ENCODE measurements at places on chromosomes 5 and 9. TPM values are rescaled to one million over a fixed set of nuclear protein-coding genes. Genes with fewer than 3 reads are reported as not detected.

The TMEM252 gene
- not detected for total RNA-seq

The ARSI gene
- total RNA-seq: not detected

The SPEF2 gene
- total RNA-seq: 8.9 TPM

The GFRA3 gene
- total RNA-seq: 0.22 TPM

The HSD17B3 gene
- total RNA-seq: not detected

GRCh38 chr9:96859461-96860198, 5.3 kb upstream of the ZNF782 start:
- DNase-seq: no peak

DNA sequence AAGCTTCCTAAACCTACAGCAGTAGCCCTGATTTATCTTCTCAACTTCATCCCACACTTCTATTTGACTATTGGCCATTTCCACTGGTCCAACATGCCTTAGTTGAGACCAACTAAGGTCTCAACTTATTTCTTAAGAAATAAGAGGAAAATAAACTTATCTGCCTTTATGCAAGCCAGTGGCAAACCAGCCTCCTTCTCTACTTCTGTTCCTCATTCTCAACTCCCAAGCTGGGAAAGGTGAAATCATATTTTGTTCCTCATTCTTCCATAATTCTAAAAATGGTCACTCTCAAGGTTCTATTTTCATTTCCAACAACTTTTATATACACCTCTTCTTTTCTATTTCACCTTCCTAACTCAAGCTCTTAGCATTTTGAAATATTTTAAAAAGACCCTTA, 149.6 kb upstream of the C9orf72 start:
- DNase-seq: no peak

DNA sequence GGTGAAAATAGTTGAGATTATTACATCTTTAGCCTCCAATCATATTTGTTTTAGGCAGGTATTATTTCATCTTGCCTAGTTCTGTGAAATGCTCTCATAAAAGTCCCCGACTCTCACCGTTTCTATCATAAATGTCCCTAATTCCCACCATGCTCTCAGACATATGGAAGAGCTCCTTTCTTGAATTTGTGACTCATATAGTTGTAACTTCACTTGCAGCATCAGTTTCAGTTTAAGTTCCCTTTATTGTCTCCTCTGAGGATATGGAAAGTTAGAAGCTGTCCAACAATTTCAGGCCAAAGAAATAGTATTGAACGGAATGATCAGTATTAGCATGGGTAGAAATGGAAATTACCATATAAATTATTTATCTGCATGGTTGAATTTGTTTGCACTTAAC, 187.5 kb upstream of the NR4A3 start:
- no peak for DNase-seq

DNA sequence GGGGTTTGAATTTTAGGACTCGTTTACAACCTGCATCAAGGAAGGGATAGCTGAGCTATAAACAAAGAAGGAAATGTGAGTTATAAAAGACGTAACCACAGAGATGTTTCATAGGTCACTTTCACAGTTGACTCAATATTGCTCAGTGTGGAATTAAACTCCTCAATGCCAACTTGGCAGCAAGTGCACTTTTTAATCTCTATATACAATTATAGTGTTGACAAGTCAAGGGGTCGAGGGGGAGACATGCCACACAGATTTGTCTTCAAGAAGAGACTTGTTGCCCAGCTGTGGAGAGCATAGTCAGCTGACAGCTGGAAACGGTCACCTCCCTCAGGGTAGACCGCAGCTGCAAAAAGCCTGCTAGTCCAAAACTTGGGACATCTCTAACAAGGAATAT, 163.4 kb upstream of the DMAC1 start:
- no peak for DNase-seq

DNA sequence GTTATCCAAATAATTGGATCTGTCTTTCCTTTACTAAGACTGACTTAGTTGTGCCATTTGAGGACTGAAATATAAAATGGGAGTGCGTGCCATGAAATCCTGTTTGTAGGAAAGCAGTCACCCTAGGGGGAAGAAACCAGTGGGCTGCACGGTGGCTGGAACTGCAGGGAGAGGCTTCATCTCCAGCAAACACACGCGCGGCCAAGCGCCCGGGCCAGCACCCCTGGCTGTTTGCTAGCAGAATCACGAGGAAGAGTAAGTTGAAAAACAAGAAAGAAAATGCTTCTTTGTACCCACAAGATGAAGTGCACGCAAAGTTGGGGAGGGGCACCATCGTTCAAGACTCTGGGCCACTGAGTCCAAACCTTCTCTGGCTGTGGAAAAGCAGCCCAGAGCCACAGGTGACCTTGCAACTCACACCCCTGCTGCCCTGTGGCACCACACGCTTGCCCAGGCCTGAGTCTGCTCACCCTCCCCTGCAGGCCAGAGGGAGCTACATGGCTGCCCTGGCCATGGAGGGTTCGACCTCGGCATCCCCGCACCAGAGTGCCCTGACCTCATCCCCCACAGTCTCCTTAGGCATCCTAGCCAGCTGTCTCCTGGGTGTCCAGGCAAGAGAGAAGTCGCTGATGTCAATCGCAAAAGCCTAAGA, 55.2 kb downstream of the IRX2 start:
- DNase-seq: no peak

DNA sequence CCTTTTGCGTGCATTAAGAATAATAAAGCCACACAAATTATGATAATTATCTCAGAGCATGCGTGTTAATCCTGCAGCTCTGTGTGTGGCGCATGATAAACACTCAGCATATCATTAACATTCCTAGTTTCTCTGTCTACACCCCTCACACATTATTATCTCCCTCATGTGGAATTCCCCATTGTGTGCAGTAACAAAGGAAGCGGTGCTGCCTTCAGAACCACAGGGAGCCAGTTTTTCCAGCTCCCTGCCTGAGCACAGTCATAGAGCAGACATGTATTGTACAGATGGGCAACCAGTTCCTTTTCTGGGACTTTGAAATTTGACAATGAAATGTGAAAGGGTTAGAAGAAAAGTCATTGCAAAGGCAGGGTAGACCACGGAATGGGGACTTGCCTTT, 1365.5 kb upstream of the CDH9 start:
- DNase-seq: no peak

- DNase-seq: no peak
These were observed 711 bp downstream of the MRPL50 start for GRCh38 chr9:101397746-101398067.

- no peak for DNase-seq
These were observed 71.2 kb downstream of the C9orf50 start for GRCh38 chr9:129549684-129550083.

- DNase-seq: no peak
These were observed 5.2 kb downstream of the DUSP1 start for GRCh38 chr5:172765766-172766286.

Measured in natural killer cell treated with Interleukin-12 subunit alpha and Interleukin-12 subunit beta and Interleukin-15 and Interleukin-18, amount 100 ng/mL, for 72 hours (primary cell).